H7 (cell line): ENCODE measurements at places on chromosomes 5 and 9.

DNA sequence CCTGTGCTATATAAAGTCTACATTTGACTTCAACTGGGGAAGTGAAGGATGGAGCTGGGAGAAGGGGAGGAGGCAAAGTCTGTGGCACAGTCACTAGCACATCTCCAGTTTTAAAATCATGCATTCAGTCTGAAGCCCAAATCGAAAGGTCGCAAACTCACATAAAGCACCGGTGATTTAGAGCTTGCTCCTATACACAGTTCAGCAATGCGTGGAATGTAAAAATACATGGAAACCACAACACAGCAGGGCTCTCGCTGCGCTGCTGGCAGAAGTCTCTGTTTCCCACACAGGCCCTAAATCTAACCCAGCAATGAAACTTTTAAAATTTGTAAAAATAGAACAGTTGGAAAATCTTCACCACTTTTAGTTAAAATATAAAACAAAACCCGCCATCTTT, 68.2 kb downstream of the EBF1 start:
- no peak for DNase-seq

- DNase-seq, result no peak
Observed at GRCh38 chr9:131528186-131528585, 2.9 kb downstream of the UCK1 start.

- no peak for DNase-seq
Observed at GRCh38 chr9:69322256-69322655, 2.8 kb upstream of the ENTREP1 start.

DNA sequence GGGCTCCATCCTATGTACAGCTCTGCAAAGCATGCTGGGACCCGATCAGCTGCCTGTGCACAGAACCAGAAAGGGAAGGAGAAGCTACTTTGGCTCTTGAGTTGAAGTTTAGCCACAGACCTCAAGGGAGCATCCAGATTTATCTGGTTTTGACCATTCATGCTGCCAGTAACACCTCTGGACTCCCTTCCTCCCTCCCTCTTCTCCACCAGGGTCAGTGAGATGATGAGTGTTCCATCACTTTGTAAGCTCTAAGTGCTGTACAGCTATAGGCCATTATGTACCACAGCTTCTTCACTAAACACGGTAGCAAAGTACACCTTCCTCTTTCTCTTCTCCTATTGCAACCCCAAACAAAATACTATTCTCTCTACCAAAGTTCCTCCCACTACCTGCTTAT, 77.9 kb downstream of the GLIS3 start:
- DNase-seq, result no peak

GRCh38 chr9:33167972-33168461, 881 bp upstream of the B4GALT1 start:
- DNase-seq, result no peak

DNA sequence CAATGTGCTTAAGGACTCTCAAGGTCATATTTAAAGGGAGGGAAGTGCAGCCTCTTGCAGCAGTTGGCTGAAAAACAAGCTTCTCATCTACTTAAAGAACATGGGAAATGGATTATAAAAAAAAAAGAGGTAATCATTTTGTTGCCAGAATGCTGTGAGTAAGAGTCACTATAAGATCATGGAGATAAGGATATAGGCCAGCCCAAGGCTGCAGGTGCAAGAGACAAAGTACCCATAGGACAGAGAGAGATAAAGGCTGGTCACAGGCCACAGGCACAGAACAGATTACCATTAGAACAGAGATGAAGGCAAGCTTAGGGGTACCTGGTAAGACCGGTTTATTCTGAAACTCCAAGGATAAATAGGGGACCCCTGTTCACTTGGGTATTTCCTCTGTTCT, 70.5 kb downstream of the CDKN2A start:
- no peak for DNase-seq

- no peak for DNase-seq
Observed at GRCh38 chr9:134342746-134343115, 16.5 kb downstream of the RXRA start.

DNA sequence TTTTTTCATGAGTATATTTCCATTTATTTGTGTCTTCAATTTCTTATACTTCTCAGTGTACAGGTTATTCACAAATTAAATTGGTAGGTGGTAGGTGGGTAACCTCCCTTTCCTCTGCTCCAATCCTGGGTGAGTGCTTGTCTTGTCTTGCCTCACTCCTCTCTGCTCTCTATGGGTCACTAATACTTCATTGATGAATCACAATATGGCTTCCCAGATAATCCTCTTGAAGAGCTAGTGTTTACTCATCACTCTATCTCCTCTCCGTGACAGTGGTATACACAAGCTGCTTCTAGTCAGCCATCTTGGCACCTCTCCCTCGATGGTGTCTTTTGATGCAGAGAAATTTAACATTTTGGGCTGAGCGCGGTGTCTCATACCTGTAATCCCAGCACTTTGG, 331.8 kb upstream of the NMUR2 start:
- no peak for DNase-seq

- no peak for DNase-seq
Observed at GRCh38 chr9:137757139-137757538, 120.4 kb upstream of the CACNA1B start.

DNA sequence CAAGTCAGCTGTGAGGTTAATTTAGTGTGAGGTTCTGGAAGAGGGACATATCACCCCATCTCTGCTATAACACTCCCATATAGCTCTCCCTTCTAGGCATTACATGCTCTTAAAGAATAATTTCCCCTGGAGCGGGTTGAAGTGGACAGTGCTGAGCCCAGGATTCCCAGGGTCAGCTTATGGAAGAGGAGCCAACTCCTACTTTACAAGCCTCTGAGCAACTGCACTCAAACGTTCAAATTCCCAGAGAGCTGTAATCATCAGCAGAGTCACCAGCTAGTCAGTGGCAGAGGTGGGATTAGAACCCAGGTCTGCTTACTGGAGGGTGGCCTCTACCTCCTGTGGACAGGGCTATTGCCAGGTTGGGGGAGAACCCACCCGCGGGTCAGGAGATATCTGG, 1.4 kb downstream of the NEURL1B start:
- no peak for DNase-seq

DNA sequence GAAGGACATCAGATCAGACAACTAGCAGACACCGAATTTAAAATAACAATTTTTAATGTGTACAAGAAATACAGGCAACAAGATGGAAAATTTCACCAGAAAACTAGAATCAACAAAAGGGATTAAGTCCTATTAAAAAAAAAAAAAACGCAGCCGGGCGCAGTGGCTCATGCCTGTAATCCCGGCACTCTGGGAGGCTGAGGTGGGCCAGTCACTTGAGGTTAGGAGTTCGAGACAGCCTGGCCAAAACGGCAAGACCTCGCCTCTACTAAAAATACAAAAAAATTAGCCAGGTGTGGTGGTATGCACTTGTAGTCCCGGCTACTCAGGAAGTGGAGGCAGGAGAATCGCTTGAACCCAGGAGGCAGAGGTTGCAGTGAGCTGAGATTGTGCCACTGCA, 64.3 kb upstream of the UBAC1 start:
- no peak for DNase-seq

DNA sequence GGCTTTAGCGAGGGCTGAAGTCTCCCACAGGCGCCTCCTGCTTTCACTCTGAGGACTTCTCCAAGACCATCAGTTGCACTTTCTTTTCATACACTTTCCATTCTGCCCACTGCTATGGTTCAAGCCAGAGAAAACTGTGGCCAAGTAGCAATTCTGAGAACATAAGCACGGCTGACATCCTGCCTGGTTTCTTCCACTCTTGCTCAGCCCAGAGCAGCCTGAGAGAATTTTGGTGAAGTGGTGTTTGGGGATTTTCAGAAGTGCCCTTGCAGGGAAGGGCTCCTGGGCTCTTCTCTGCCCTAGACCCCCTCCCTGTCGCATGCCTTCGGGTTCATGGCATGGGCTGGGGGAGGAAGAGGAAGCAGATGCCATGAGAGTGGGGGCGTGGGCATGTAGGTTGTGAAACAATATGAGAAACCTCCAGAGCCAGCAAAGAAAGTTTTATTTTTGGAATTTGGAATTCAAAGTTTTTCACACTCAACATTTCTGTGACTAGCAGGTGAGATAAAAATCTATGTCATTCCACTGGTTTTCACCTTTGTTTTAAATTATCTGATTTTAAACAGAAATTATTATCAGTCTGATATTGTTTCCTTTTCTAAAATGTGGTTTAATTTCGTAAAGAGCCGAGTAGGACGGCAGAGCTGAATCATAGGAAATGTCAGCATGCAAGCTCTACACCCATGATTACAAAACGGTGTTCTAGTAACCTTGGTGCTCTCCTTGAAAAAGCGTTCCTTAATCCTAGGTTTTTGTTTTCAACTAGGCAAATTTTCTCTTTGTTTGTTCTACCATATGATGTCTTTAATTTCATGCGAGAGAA, 27.8 kb upstream of the TNFSF8 start:
- no peak for DNase-seq

DNA sequence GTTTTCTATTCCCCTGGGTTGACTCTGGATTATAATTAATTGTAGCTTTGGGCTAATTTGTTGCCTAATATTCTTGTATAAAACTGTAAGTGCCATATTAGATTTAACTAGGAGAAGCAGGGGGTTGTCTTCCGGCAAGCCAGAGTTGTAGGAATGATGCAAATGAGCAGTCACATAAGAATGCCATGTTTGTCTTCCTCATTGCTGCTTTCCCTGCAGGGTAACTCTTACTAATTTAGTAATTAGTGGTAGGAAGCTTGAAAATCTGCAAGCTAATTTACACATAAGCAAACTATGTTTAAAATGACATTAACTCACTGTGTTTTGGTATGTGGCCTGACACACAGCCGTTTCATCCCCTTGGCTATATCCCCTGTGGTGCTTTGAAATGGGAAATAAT, 527.8 kb downstream of the KCTD16 start:
- no peak for DNase-seq

- no peak for DNase-seq
Observed at GRCh38 chr5:168655316-168655715, 76.1 kb upstream of the PANK3 start.

- no peak for DNase-seq
Observed at GRCh38 chr5:68066277-68066955, 149.1 kb upstream of the PIK3R1 start.

DNA sequence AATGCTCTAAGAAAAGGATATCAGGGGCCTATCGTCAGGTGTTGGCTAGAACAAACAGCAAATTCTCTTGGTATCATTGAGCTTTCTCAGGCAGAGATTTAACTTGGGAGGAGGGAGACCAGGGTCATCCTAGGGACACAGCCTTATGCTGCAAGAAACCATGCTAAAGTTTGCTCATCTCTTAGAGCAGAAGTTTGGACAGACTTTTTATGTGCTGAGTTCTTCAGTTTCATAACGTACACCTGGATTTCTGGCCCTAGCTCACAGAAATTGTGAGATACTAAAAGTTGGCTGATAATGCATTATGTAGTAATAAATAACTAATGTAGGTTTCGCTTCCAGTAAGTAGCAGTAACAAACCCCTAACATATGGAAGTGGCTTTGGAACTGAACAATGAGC, 1359.8 kb upstream of the CDH9 start:
- no peak for DNase-seq

DNA sequence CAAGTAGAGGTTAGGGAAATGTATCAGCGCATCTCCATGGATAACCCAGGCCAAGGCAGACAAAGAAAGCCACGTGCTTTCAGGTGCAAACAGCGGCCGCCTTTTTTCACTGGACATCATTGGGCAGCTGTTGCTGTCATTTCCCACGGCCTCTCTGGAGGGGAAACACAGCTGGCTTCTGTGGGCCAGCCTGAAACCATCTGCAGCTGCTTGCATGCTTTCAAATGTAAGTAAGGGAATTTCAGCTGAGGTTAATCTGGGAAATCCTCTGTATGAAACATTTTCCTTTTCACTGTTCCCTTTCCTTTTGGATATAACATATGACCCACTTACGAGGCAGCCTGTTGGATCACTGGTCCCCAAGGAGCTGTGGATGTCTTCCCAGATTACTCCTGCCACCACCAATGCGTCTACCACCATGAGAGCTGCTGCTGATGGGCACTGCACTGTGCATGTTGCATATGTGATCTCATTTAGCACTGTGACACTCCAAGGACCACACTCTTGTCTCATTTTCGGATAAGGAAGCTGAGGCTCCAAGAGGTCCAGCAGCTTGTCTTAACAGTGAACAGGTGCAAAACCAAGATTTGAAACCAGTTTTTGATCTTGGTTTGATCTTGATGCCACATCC, 106.3 kb downstream of the C9orf152 start:
- DNase-seq, result no peak

- no peak for DNase-seq
Observed at GRCh38 chr9:134304261-134304660, 22.0 kb upstream of the RXRA start.

- no peak for DNase-seq
Observed at GRCh38 chr5:155508673-155509072, 495.1 kb downstream of the KIF4B start.

- DNase-seq, result peak; percentile 78
Observed at GRCh38 chr9:137785704-137786161, 91.8 kb upstream of the CACNA1B start.

DNA sequence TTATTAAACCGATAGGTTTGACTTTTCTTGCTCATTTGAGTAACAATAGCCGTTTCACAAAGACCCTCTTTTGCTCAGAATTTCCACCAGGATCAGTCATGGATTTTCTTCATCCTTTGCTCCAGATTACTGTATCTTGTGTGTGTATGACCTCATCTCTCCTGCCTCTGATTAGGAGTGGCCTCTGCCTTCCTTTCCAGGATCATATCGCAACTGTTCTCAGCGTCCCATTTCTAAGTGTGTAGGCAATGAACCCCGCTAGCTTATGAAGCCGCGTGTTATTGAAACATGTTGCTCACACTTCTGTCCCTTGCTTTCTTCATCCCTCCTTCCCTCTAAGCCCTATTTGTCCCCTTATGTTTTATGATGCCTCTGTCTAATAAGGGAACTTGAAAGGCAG, 169.8 kb upstream of the RPS23 start:
- no peak for DNase-seq

DNA sequence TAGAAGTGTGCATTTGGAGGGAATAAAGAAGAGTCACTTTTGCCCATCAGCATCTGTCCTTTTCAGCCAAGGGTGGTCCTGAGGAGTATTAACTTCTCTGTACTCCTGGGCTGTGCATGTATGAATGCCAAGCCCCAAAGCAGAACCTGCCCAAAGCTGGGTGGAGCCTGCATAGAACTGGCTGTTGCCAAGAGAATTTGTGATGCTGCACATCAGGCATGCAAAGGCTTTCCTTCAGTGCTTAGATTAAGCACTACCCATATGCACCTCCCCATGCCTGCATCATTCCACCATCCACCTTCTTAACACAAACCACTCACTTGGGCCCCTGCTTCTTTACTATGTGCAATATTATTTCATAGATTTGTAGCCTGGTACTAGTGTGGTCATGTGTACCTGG, 493.8 kb downstream of the KIF4B start:
- DNase-seq, result no peak

- no peak for DNase-seq
Observed at GRCh38 chr5:125492977-125493376, 746.5 kb upstream of the ZNF608 start.

- DNase-seq, result no peak
Observed at GRCh38 chr5:101009758-101010519, 106.9 kb upstream of the ST8SIA4 start.

GRCh38 chr5:90563108-90563507, 4.5 kb downstream of the ADGRV1 start:
- no peak for DNase-seq

GRCh38 chr5:169861433-169861832, 118.9 kb downstream of the INSYN2B start:
- no peak for DNase-seq

- peak; percentile 98 for DNase-seq
Observed at GRCh38 chr5:139774980-139775661, 20.5 kb upstream of the PSD2 start.

GRCh38 chr5:26802944-26803343, 235.4 kb downstream of the CDH9 start:
- no peak for DNase-seq
